Stimulated activated memory B cell treated with anti-CD40 and anti-IgM and Interleukin-4, amounts not matched to agents 10 μg/mL and 1 μg/mL and 100 μg/mL, for 72 hours (primary cell): ENCODE measurements at places on chromosomes 13 and 19.

- no peak overlapping the region for H3K27ac ChIP-seq
- no peak overlapping the region for H3K4me3 ChIP-seq
- H3K27me3 ChIP-seq, result no peaks in the 10 kb centered on the region
- ATAC-seq, result no peak
- H3K4me1 ChIP-seq, result peaks cover 73% of the 10 kb centered on the region
Measured at GRCh38 chr19:2039959-2040646, 10.9 kb downstream of the MKNK2 start.

DNA sequence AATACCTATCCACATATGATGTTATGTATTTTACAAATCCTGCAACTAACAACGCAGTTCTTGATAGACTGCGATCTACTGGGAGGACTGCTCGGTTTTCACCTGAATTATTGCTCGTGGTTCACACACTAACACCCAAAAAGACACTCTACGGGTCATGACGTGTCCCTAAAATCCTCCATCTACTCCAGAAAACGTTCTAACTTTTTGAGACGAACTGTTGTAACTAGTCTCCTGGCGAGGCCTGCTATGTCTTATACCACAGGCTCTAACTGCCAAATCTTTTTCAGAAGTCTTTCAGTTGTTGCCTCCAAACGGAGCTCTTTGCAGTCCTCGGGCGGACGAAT lies 108.2 kb downstream of the KCNRG start:
- peaks cover 23% of the 10 kb centered on the region for H3K36me3 ChIP-seq
- H3K27me3 ChIP-seq, result no peaks in the 10 kb centered on the region
- peak overlapping the region; percentile 85 for H3K4me3 ChIP-seq
- ATAC-seq, result no peak
- peak overlapping the region; percentile 99 for H3K27ac ChIP-seq

- ATAC-seq, result no peak
- no peaks in the 10 kb centered on the region for H3K36me3 ChIP-seq
- no peak overlapping the region for H3K27ac ChIP-seq
- H3K27me3 ChIP-seq, result no peaks in the 10 kb centered on the region
- H3K4me3 ChIP-seq, result no peak overlapping the region
Measured at GRCh38 chr13:62747629-62748028, 1332.0 kb upstream of the PCDH20 start.

DNA sequence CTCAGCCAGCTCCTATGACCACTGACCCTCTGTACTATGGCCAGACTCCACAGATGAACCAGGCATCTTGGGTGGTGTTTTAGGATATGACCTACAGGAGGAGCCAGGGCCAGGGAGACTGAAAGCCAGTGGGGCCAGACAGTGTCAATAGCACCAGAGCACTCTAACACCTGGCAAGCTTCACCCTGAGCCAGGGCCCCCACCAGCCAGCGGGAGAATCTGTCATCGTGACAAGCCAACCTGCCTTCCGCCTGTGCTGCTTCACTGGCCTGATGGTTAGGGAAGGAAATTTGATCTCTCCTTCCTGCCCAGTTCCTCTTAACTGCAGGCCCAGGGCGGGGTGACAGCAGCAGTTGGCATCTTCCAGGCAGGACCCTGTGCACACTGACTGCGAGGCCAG lies 222.4 kb downstream of the UQCRFS1 start:
- H3K27ac ChIP-seq, result no peak overlapping the region
- H3K36me3 ChIP-seq, result no peaks in the 10 kb centered on the region
- no peak for ATAC-seq
